ENCODE measurements at places on chromosomes 7 and 10. TPM values are rescaled to one million over a fixed set of nuclear protein-coding genes. Genes with fewer than 3 reads are reported as not detected.

DNA sequence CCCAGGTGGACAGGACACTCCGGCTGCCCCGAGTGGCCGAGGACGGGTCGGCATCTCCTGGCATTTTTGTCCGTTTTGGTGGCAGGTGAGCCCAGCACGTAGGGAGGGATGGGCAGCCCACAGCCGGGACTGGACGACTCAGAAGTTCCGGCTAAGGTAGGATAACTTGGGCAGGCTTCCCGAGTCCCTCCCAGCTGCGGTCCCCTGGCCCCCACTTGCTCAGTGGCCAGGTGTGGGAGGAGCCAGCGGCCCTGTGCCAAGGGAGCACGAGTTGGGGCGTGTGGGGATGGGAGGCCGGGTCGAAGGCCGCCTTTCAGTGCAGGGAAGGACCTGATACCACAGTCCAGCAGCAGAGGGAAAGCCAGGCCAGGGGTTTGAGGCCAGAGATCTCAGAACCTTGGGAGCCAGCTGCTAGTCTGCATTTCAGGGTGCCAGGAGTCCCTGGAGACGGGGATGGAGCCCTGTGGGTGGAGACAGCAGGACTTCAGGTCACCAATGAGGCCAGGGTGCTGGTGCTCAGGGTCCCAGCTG is 58.5 kb downstream of the PWWP2B start:
- no peaks in the 10 kb centered on the region for H3K36me3 ChIP-seq
- no peak for DNase-seq
- H3K4me3 ChIP-seq: no peak overlapping the region
- no peaks in the 10 kb centered on the region for H3K27me3 ChIP-seq

GRCh38 chr7:27362026-27362425 is 119.4 kb downstream of the EVX1 start:
- no peak for DNase-seq
- no peaks in the 10 kb centered on the region for H3K4me1 ChIP-seq
- H3K27ac ChIP-seq: no peak overlapping the region
- no peak overlapping the region for H3K4me3 ChIP-seq

KCND2 gene
- total RNA-seq: 0.05 TPM

DNA sequence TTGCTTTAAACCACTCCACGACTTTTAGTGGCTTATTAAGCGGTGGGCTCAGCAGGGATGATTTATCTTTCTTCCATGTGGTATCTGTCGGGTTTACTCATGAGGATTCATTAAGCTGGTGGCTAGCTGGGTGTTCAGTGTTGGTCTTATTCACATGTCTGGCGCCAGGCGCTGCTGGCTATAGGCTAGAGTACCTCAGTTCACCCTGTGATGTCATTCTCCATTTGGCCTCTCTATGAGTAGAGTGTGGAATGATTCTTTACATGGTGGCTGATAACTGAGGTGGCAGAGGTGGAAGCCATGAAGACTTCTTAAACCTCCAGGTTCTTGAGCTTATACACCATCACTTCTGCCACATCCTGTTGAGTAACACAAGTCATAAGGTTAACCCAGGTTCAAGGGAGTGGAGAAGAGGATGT is 115.4 kb downstream of the MLLT10 start:
- H3K36me3 ChIP-seq: 0 out of 2 replicates have a peak, but pooled peaks cover 4% of the 10 kb centered on the region
- no peak for DNase-seq
- H3K4me1 ChIP-seq: no peaks in the 10 kb centered on the region
- H3K27ac ChIP-seq: no peak overlapping the region
- no peaks in the 10 kb centered on the region for H3K27me3 ChIP-seq

C1QL3 gene
- not detected for total RNA-seq

DNA sequence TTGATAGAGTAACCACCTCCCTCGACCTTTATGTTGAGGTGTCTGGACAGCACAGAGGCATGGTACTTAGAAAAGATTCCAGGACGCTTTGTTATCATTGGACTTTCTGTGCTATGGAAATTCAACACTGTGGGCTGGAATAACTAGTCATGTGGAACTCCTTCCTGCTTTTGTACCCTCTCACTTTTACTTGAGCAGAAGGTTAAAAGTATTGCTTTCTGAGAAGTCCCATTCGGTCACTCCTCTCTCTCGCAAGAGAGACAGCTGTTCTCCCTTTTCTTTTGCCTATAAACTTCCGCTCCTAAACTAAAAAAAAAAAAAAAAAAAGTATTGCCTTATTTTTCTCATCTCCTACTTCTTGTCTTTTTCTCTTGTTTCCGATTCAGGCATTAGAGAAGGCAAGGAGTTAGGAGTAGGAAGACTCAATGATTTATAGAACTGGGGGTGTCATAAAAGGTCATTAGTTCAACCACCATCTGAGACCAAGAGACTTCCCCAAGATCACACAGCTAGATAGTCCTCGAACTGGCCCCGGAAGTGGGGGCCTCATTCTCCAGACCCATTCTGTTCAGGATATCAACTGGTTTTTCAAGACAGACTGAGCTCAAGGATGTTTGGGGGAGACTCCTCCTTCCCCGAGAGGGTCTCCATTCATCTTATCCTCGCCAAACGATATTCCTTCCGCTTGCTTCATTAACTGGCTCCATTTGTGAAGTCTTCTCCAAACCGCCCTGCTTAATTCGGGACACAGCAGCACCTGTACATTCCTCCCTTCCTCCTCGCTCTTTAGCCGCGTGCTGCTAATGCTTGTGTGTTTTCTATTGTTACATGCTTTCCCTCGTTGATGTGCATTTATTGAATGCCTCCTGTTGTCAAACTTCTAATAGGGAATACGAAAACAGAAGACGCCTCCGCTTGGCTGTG is 995 bp upstream of the INPP5F start:
- H3K36me3 ChIP-seq: no peaks in the 10 kb centered on the region
- H3K4me1 ChIP-seq: peaks cover 23% of the 10 kb centered on the region
- peak overlapping the region; percentile 66 for H3K27ac ChIP-seq
- H3K4me3 ChIP-seq: peak overlapping the region; percentile 76

Measured in HCT116 (cell line).